Stimulated activated CD4-positive, alpha-beta T cell treated with anti-CD3 and anti-CD28 coated beads, Interleukin-2, amount 100 ng/mL, for 24 hours (primary cell): ENCODE measurements at places on chromosomes 16 and 17.
A peak's percentile ranks its signal among the peaks of the same experiment; 100 is the strongest.

- DNase-seq: no peak
These were observed 209.6 kb upstream of the NLRP1 start for GRCh38 chr17:5793899-5794298.

DNA sequence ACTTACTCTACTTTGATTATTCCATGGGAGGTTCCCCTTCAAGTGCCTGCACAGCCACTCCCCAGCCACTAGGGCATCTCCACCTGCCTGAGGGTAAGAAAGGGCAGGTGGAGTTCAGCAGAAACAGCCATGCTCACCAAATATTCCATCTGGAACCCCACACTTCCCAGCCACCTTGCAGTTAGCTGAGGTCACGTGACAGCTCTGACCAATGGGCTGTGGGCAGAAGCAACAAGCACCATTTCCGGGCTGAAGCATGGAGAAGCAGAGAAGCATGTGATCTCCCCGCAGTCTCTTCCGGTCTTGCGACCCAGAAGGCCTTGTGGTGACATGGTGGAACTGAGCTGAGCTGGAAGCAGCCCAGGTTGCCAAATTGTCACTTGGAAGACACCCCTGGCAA, 108.6 kb downstream of the CCT6B start:
- DNase-seq: no peak

DNA sequence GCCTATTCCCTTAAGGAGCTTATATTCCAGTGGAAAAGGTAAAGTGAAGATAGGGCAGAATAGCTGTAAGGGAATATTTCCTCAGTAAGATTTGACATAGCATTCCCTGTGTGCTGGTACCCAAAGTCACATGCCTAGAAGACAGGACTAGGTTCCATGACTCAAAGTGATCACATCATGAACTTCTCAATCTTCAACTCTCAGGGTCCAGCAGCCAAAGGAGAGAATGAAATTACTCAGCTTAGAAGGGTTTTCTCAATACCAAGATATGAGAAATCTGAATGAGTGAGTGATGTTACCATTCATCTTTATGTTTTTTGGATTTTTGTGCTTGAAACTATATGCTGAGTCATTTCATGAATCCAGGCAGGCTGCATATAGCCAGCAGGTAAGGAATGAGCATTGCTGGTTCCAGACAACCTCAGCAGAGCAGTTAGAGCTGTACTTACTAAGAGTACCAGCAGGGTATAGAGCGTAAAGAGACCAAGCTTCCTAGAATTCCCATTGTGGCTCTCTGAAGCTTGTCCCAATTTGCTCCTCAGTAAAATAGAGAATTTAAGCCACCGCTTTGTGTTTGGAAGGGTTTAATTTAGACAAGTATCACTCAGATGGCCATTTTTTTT, 91.1 kb downstream of the ANKFN1 start:
- DNase-seq: no peak

DNA sequence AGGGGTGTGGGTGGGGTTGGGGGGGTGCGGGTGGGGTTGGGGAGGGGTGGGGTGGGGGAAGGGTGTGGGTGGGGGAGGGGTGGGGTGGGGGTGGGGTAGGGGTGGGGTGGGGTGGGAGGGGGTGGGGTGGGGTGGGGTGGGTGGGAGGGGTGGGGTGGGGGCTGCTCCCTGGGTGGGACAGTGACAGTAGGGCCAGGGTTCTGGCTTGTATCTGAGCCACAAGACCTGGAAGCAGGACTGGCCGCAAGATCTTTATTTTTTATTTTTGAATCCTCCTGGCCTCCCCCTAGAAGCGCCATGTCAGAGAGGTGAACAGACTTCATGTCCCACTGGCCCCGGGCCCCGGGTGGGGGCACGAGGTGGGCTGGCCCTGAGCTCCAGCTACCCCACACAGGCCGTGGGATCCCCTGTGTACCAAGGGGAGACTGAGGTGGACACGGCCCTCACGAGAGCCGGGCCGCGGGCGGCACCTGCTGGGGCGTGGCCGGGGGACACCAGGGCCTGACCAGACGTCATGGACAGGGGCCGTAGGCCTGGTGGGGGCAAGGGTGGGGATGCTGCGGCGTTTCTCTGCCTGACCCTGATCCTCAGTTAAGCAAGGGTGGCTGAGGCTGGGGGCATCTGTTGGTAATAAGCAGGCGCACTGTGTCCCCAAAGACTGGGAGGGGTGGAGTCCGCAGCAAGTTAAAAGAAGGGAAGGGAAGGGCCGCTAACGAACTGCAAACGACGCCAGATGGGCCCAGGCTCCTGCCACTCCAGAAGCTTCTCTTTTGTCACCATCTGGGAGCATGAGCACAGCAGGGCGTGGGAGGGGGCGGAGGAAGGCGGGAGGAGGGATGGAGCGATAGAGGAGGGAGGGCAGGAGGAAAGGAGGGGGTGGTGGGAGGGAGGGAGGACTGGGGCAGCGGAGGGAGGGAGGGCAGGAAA, 22.3 kb upstream of the PABPN1L start:
- DNase-seq: no peak

GRCh38 chr16:87227296-87227951, 89.8 kb downstream of the C16orf95 start:
- DNase-seq: no peak

GRCh38 chr17:76274112-76274956, 9.2 kb downstream of the UBALD2 start:
- no peak for DNase-seq

DNA sequence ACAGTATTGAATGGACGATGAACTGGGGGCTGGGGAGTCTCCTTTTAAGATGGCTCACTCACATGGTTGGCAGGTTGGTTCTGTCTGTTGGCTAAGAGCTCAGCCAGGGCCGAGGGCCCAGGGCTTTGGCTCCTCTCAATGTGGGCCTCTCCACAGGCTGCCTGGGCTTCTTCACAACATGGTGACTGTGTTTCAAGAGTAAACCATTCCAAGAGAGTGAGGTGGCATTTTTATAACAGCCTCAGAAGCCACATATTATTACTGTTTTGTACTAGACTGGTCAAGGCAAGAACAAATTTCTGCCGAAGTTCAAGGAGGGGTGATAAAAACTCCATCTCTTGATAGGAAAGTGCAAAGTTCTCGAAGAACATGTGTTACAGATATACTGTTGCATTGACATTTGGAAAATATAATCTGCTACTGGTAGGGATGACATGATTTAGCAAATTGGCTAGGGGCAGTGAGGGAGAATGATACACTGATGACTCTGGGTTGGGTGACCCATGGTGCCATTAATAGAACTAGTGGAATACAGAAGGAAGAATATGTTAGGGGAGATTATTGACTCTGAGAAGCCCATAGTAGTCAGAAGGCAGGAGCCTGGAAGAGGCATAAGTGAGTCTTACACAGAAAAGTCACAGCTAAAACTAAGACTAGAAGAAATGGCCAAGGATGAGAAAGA, 13.7 kb downstream of the KRABD2 start:
- no peak for DNase-seq

- no peak for DNase-seq
These were observed 127.1 kb downstream of the DYNLRB2 start for GRCh38 chr16:80667925-80668324.

DNA sequence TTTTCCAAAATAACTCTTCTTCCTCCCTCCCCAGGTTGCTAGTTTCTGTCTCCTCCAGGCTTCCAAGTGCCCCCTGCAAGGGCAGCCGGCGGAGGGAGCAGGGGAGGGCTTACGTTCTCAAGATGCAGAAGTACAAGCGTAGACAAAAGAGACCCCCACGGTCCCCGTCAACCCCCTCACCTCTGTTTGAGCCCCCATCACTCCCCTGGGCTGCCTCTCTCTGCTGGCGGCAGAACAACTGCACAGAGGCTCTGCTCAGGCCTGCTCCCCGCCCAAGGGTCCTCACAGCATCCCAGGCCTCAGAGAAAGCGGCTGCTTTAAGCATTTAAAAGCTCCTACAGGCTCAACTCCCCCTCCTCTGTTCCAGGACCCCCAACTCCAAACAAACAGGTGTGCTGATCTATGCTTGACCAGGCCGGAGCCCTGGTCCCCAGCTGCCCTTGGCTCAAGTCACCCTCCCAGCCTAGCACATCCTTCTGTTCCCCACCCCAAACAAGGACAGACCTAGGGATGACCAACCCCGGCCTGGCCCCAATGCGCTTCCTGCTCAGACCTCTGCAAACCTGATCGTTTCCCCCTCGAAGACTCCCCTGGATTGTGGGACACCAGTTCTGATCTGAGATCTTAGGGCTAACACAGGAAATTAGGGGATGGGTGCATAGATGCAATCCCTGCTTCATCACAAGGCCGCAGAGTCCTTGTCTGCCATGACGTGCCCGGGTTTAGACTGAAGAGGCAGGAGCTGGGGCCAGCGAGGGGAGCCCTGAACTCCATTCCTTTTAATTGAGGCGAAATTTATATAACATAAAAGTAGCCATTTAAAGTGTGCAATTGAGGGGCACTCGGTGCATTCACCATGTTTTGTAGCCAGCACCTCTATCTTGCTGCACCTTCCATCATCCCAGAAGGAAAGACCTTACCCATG, 17.2 kb upstream of the RBFOX3 start:
- peak; percentile 9 for DNase-seq

DNA sequence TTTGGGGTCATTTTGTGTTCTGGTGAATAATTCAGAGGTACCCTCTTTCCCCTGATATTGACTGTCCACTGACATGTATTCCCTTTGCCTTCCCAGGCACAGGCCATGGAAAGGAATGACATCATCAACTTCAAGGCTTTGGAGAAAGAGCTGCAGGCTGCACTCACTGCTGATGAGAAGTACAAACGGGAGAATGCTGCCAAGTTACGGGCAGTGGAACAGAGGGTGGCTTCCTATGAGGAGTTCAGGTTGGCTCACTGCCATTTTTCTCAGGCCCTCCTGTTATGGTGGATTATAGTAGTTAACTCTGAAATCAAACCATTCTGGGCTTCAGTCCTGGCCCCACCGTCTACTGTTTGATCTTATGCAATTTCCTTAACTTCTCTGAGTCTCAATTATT, 1.6 kb upstream of the EFTUD2 start:
- DNase-seq: no peak
